ENCODE measurements at places on chromosomes 3 and 15.

- no peak for DNase-seq
These were observed 387.6 kb upstream of the DPH6 start for GRCh38 chr15:35933531-35933930.

- no peak for DNase-seq
These were observed 436.3 kb upstream of the SGO1 start for GRCh38 chr3:20622304-20622703.

- DNase-seq = no peak
These were observed 54.5 kb downstream of the PSMD6 start for GRCh38 chr3:63968612-63969350.

DNA sequence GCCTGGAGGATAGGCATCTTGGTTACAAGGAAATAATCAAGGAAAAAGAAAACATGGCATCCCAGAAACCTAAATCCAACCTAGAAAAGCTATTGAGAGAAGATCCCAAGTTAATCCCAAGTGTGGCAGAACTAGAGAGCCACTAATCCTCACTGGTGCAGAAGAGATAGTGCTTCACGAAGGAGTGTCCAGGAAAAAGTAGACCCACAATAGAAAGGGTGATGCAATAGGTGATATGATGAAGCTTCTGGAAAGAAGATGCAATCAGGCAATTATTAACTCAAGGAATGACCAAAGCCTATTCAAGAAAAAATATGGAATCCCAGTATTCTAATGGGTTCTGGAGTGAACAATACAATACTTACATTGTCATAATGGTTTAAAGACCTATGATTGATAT lies 95.2 kb downstream of the AQP9 start:
- DNase-seq = no peak

DNA sequence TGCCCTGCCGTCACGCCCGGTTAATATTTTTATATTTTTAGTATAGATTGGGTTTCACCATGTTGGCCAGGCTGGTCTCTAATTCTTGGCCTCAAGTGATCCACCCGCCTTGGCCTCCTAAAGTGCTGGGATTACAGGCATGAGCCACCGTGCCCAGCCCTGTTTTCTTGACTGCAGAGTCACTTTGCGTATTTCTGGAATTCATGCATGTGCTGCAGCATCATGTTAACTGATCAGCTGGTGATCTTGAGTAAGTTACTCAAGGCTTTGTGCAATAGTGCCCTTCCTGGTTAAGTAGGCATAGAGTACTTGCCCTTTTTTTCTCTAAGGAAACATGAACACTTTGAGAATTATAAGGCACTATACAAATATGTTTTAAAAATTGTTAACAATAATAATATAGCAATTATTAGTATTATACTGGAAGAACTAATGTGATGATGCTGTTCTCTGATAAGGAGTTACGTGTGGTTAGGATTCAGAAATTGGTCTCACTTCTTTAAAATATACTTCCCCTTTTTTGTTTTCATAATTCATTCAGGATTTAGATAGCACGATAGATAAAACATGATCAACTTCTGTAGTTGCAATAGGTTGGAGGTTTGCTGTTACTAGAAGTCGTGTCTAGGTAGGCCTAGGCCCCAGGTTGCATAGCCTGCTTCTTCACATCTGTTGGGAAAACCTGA lies 33.6 kb downstream of the GPR171 start:
- DNase-seq = no peak

GRCh38 chr3:19506171-19506570 lies 357.9 kb downstream of the KCNH8 start:
- DNase-seq = no peak
